ENCODE measurements at places on chromosomes 2 and 18.

GRCh38 chr2:205771031-205771430 is 88.7 kb downstream of the NRP2 start:
- no peak for DNase-seq

GRCh38 chr18:77017355-77017754 is 115.2 kb downstream of the MBP start:
- DNase-seq = no peak

DNA sequence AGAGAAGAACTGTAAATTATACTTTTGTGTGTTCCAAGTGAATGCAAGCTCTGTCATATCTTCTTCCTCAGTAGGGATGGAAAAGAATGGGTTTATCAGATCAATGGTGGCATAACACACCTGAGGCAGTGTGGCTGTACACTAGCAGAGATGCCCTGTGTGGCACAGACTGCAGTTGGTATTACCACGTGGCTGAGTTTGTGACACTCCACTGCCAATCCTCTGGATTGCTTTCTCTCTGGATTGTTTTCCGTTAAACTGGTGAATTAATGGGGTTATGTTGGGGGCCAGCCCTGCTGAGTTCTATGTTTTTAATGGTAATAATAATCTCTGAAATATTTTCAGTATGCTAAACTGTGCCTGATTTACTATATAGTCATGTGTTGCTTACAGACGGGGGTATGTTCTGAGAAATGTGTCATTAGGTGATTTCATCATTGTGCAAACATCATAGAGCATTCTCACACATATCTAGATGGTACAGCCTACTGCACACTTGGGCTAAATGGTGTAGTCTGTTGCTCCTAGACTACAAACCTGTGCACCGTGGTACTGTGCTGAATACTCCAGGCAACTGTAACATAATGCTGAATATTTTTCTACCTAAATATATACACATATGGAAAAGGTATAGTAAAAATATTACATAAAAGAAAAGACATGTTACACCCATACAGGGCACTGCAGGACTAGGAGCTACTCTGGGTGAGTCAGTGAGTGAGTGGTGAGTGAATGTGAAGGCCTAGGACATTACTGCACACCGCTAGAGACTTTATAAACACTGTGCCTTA is 84.7 kb upstream of the ST6GAL2 start:
- DNase-seq = peak; percentile 57

GRCh38 chr2:10832203-10832936 is 19.8 kb upstream of the PDIA6 start:
- peak; percentile 37 for DNase-seq

DNA sequence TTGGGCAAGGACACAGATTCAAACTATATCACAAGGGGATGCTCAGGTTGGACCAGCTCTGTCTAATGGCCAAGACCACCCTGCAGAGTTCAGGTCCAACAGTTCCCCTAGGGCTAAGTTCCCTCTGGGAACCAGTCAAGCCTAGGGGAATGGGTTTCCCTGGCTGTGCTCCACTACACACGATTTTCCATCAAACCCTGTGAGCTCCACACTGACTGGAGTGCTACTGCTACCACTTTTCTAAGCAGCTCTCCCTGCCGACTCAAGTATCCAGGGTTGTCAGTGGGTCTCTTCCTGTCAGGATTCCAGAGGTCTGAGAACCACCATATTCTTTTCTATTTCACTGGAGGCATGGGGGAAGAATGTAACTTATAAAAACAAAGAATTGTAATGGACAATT is 280.4 kb upstream of the COL3A1 start:
- DNase-seq = no peak

- DNase-seq = no peak
These were observed 10.5 kb downstream of the ATG16L1 start for GRCh38 chr2:233261819-233262555.

- no peak for DNase-seq
These were observed at the start of gene VIL1 for GRCh38 chr2:218418717-218419458. Gene VIL1, plus strand, starts transcription at chr2:218419123. Its CDS starts 4,656 bp downstream, at chr2:218423779.

GRCh38 chr2:228689053-228689452 is 507.6 kb upstream of the SPHKAP start:
- no peak for DNase-seq

- peak; percentile 70 for DNase-seq
These were observed 36.4 kb downstream of the CACNB4 start for GRCh38 chr2:152062125-152063091.

DNA sequence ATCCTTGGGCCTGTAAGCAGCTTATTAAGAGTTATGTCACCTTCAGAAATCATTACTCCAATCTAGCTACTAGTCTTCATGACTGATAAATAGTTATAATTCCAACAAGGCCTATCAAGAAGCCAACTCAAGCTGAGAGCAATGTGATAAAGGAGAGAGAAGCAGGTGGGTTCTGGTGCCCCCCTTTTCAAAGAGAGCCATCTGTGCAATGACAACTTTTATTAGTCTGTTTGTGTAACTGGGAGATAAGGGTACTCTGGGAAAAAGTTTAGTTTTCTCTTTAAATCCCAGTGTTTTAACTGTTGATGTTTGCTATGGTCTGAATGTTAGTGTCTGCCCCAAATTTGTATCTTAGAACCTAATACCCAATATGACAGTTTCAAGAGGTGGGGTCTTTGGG is 60.6 kb downstream of the CCDC93 start:
- DNase-seq = no peak

DNA sequence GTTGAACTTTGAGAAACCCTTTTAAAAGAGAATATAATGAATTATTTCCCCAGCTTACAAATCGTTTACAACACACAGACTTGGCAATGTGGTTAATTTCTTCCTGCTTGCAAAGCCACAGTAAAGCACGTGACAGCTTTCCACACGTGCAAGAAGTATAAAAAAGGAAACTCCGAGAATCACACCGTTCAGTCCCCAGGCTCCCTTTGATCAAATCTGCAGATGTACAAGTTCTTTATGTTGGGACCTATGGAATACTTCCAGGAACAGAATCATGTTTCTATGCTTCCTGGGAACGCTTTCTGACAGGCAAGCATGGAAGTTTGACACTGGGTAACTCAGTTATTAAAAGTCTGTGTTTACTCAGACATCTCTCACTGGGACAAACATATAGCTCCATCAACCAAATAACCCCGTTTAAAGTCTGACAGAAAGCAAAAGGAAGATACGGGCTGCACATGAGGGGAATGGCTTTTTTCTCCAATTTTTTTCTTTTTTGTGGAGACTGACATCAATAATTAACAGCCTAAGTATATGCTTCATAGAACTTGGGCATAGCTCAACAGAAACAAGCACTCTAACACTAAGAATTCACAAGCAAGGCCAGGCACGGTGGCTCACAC is 134.8 kb downstream of the EIPR1 start:
- DNase-seq = peak; percentile 9

GRCh38 chr18:39415471-39415870 is 1849.9 kb upstream of the CELF4 start:
- no peak for DNase-seq

DNA sequence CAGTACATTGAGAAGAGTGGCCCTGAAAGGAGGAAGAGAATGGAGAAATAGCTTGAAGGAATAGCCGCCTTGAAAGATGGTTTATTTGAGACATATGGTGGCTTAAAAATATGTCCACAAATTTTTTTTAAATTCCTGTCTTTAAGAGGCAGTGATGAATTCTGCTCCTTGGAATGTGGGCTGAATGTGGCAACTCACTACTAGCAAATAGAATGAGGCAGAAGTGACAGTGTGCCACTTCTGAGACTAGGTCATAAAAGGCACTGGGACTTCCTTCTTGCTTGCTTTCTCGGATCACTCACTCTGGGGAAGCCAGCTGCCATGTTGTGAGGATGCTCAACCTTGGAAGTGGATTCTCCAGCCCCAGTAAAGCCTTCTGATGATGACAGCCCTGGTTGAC is 67.0 kb downstream of the FAM161A start:
- no peak for DNase-seq

DNA sequence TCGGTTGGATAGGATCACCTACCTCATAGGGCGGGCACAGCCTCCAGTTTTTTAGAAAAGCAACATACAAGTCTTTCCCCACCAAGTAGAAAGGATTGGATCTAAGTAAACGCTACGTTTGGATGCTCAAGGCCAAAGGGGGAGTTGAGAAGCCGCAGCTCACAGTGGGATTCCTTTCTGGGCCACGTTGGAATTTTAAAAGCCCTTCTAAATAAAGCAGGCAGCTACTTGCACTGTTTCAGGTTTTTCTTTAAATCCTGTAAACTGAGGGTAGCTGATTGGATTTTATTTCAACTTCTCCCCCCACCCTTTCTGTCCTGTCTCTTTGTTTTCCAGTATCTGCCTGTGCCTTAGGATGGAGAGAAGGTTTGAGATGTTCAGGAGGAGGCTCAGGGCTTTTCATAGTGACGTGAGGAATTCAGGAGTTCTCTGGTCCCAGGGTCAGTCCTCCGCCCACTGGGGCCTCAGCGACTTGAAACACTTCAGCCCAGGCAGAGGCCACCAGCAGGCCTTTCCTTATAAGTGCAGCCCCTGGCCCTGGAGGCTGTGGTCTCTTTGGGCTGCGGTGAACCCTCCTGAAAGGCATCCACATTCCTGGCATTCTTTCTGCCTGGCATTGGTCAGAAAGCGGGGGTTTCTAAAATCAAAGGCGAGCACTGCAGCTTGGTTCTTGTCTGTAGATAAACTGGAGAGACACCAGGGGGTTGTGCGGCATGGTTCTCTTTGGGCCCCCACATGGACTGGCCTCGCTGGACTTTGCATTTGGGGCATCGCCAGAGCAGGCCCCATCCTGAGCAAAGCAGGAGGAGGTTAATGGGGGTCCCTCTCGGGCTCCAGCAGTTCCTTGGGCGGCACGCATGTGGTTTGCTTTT is 44.5 kb downstream of the SH3BP4 start:
- peak; percentile 68 for DNase-seq

GRCh38 chr18:62877411-62878221 is 162.3 kb downstream of the PHLPP1 start:
- DNase-seq = peak; percentile 72

- DNase-seq = no peak
These were observed 19.6 kb downstream of the LPIN1 start for GRCh38 chr2:11766016-11766415.

DNA sequence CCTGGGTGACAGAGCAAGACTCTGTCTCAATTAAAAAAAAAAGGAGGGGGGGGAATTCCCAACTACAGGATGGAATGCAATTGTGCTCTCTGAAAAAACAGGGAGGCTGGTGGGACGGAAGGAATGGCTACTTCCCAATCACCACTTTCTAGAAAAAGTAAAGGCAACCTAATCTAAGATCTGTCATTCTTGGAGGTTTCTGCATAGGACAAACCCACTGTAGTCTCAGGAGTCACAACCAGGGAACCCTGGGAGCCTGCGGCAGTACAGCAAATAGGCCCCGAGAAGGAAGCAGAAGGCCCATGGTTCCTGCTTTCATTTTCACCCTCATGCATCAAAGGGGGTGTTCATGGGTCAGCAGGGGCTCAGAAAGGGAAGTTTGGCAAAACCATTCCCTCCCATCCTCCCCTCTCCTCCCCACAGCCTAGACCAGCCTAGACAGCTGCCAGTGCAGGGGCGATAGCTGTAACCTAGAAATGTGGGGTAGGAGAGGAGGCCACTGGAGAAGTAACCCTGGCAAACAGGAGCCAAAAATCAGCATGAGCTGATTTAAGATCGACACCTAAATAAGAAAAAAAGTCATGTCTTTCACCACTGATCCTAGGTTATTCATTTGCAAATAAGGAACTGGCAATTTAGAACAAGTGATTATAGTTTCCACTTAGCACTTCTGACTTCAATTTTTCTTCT is 48.0 kb downstream of the TRABD2A start:
- no peak for DNase-seq

DNA sequence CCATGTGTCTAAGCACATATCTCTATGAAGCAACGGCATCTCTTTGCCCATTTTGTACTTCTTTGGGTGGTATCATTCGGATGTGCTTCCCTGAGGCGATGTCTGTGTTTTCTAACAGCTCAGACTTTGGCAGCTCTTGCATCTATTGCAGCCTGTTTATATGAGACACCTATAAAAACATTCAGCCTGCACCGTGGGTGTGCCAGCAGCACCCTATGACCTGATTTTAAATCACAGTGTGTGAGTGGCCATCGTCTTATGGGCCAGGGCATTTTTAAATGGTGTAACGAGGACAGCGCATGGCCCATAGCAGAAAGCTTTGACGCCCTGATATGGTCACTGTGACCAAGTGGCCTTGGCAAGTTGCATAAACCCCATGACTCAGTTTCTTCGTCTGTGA is 12.9 kb downstream of the NPAS2 start:
- DNase-seq = no peak

DNA sequence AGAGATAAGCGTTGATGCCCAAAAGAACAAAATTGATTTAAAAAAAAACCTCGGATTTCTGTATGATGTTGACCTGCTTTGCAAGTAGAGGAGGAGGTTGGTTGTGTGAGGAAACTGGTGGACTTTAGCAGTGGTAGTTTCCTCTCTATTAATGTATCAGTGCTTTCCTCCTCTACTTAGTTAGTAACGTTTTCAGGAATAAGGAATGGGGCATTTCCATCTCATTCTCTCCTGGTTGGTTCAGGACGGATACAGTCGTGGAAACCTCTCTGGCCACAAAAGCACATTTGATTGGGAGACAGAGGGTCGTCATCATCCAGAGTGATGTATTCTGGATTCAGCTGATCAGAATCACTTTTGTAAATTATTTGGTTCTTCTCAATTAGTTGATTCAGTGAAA is 1.5 kb downstream of the FHOD3 start:
- no peak for DNase-seq

GRCh38 chr2:18005411-18005810 is 126.9 kb downstream of the KCNS3 start:
- no peak for DNase-seq

DNA sequence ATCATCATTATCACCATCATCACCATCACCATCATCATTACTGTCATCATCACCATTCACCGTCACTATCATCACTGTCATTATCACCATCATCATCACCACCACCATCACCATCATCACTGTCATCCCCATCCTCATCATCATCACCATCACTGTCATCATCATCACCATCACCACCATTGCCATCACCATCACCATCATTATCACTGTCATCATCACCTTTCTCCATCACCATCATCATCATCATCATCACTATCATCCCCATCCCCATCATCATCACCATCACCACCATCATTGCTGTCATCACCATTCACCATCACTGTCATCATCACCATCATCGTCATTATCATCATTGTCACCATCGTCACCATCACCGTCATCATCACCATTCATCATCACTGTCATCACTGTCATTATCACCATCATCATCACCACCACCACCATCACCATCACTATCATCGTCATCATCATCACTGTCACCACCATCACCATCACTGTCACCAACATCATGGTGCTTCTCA is 9.8 kb downstream of the HPCAL1 start:
- no peak for DNase-seq

DNA sequence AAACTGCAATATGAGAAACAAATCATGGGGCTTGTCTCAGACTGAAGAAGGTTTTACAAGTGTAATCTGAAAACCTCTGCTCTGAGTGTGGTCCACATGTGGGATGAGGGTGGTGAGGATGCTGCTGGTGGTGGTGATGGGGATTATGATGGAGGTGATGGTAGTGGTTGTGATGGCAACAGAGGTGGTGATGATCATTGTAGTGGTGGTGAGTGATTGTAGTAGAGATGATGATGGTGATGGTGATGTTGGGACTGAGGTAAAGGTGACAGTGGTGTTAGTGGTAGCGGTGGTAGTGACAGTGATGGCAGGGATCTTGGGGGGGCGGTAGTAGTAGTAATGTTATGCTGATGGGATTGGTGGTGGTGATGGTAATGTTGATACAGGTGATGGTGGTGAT is 217.8 kb downstream of the ANAPC1 start:
- no peak for DNase-seq
